ENCODE measurements at places on chromosomes 7 and 10. TPM values are rescaled to one million over a fixed set of nuclear protein-coding genes. Genes with fewer than 3 reads are reported as not detected.

The CPXM2 gene
- 41.5 TPM for total RNA-seq

The MCMBP gene
- total RNA-seq = 27.6 TPM

The SLC16A9 gene
- total RNA-seq = 0.26 TPM

The SORCS1 gene
- not detected for total RNA-seq

The FAM237B gene
- total RNA-seq = not detected

The WIPF3 gene
- under 0.01 TPM for total RNA-seq

The CALHM3 gene
- not detected for total RNA-seq

The PILRA gene
- total RNA-seq = 0.26 TPM

The SUFU gene
- total RNA-seq = 2.9 TPM

The SYNPO2L gene
- total RNA-seq = not detected

The GATAD1 gene
- total RNA-seq = 23.0 TPM

The STOX1 gene
- total RNA-seq = not detected

The GBX1 gene
- not detected for total RNA-seq

The UNCX gene
- total RNA-seq = not detected

The KLHL7 gene
- total RNA-seq = 21.6 TPM

The ANK3 gene
- 3.2 TPM for total RNA-seq

The ASIC3 gene
- not detected for total RNA-seq

The PRKAR2B gene
- total RNA-seq = 3.4 TPM

The AKR1C4 gene
- total RNA-seq = not detected

The LGI1 gene
- not detected for total RNA-seq

The ATOH7 gene
- not detected for total RNA-seq

The SPDYE2B gene
- not detected for total RNA-seq

The NOS3 gene
- 0.17 TPM for total RNA-seq

The TLL2 gene
- under 0.01 TPM for total RNA-seq

The FXYD4 gene
- not detected for total RNA-seq

The MYPN gene
- total RNA-seq = under 0.01 TPM

The C10orf67 gene
- not detected for total RNA-seq

The VENTX gene
- not detected for total RNA-seq

The SUN3 gene
- total RNA-seq = not detected

The MRLN gene
- not detected for total RNA-seq

The GHRHR gene
- total RNA-seq = not detected

The NUTM2E gene
- total RNA-seq = not detected

The DRGX gene
- not detected for total RNA-seq

The HOXA1 gene
- 0.63 TPM for total RNA-seq

The METTL27 gene
- 11.8 TPM for total RNA-seq

The TMEM213 gene
- not detected for total RNA-seq

The CFAP58 gene
- 1.3 TPM for total RNA-seq

The CTAGE15 gene
- 0.09 TPM for total RNA-seq

The KCNMA1 gene
- total RNA-seq = 70.6 TPM

The CELF2 gene
- 4.4 TPM for total RNA-seq

The AKR1C8 gene
- total RNA-seq = not detected

The FOXP2 gene
- total RNA-seq = 4.2 TPM

The TEX47 gene
- not detected for total RNA-seq

The GPRIN2 gene
- not detected for total RNA-seq

The EGR2 gene
- not detected for total RNA-seq

The BTBD16 gene
- not detected for total RNA-seq

The PAPOLB gene
- total RNA-seq = under 0.01 TPM

The HOXA2 gene
- total RNA-seq = 0.43 TPM

All from bronchial smooth muscle cell (primary cell).